Suprapubic skin (tissue), 4 donors: ENCODE measurements at places on chromosomes 11 and 22. TPM values are rescaled to one million over a fixed set of nuclear protein-coding genes. Genes with fewer than 3 reads are reported as not detected.

GRCh38 chr22:24954114-24954463 is 1.6 kb downstream of the KIAA1671 start:
- peaks cover 49% of the 10 kb centered on the region for H3K4me1 ChIP-seq
- no peak overlapping the region for H3K27ac ChIP-seq
- no peaks in the 10 kb centered on the region for H3K27me3 ChIP-seq
- no peak for DNase-seq

- H3K27ac ChIP-seq, result no peak overlapping the region
- H3K27me3 ChIP-seq, result no peaks in the 10 kb centered on the region
- no peak overlapping the region for H3K4me3 ChIP-seq
- no peak for DNase-seq
- H3K36me3 ChIP-seq, result no peaks in the 10 kb centered on the region
- peaks cover 10% of the 10 kb centered on the region for H3K4me1 ChIP-seq
These were observed 56.1 kb upstream of the POU2AF1 start for GRCh38 chr11:111435046-111435698.

Gene UPK2
- not detected for total RNA-seq

GRCh38 chr11:106463154-106463553 is 385.7 kb downstream of the AASDHPPT start:
- H3K36me3 ChIP-seq, result no peaks in the 10 kb centered on the region
- no peaks in the 10 kb centered on the region for H3K4me1 ChIP-seq

DNA sequence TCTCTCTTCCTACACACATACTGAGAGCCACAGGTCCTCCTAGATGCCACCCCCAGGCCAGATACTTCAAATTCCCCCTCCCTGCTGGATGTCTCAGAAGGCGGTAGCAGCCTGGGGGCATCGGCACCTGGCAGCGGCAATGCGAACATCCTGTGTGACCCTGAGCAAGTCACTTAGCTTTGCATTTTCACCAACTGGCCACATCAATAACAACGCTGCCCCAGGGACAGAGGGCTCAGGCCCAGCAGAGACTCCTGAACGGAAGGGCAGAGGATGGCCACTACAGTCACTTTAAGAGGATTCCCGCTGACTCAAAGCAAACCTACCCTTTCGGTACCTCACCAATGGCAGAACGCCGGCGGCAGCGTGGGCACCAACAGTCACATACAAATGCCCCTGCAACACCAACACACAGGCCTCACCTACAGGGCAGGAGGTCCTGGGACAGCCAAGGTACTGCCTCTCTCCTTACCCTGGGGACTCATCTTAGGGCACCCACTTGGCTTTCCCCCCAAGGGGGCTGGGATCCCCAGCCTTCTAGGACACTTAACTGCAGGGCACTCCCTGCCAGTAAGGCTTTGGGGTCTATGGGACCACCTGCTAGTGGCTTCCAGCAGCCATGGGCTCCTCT is 1.6 kb downstream of the LMO1 start:
- peaks cover 46% of the 10 kb centered on the region for H3K4me1 ChIP-seq
- peak; percentile 56 for DNase-seq
- no peak overlapping the region for H3K27ac ChIP-seq
- H3K36me3 ChIP-seq, result no peaks in the 10 kb centered on the region

Gene IFT27
- total RNA-seq, result 8.9 TPM

DNA sequence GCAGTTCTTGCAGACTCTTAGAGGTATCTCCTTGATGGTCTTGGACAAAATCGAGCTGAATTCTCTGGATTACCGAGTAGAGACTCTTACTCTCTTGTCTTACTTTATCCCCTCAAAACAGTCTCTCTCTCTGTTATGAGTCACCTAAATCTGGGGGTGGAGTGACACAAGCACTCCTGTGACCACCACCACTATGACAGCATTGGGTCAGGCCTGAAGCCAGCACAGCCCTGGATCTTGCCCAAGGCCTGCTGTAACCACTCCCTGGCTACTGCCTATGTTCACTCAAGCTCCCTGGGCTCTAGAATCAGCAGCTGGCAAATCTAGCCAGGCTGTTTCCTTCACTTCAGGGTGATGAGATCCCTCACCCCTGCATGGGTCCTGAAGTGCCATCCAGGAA is 662.5 kb downstream of the LUZP2 start:
- H3K4me1 ChIP-seq, result no peaks in the 10 kb centered on the region
- no peaks in the 10 kb centered on the region for H3K36me3 ChIP-seq
- H3K4me3 ChIP-seq, result no peak overlapping the region
- no peak overlapping the region for H3K27ac ChIP-seq
- no peaks in the 10 kb centered on the region for H3K27me3 ChIP-seq
- DNase-seq, result no peak

Gene KCNJ1
- total RNA-seq, result not detected

DNA sequence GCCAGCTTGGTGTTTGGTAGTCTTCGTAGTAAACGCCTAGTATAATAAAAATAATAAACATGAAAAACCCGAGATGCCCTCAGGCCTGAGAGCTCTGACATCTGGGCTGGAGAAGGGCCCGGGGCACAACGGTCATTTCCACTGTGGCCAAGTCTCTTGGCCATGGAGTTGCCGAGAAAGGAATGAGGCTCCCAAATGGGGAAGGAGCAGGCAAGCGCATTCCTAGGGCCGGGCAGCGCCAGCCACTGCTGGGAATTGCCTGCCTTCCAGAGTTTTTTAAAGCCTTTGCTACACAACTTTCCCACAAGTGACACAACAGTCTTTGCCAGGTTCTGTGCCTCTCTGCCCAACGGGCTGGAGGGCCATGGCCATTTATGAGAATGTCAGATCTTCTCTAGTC is 103.4 kb downstream of the NAV2 start:
- H3K27ac ChIP-seq, result no peak overlapping the region
- H3K27me3 ChIP-seq, result no peaks in the 10 kb centered on the region
- no peak for DNase-seq
- peaks cover 10% of the 10 kb centered on the region for H3K4me1 ChIP-seq

Gene GPHA2
- not detected for total RNA-seq
